ENCODE measurements at places on chromosomes 3 and 15.

DNA sequence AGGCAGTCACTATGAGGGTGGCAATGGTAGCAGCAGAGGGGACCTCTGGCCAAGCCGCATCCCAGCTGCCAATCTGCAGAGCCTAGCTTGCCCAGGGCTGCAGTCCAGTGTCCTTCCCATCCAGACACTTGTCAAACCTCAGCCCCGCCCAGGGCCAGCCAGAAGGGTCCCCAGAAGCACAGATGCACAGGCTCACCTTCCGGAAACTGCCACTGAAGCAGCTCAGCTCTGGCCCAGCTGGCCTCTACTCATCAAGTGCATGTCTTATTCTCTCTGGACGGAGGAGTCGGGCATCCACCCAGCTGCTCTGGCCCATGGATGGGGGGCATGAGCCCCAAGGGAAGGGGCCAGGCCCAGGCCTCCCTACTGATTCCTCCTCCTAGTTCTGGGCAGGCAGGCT lies 69.2 kb downstream of the DNAJB8 start:
- DNase-seq, result no peak

GRCh38 chr15:39695793-39696192 lies 86.8 kb downstream of the FSIP1 start:
- no peak for DNase-seq

DNA sequence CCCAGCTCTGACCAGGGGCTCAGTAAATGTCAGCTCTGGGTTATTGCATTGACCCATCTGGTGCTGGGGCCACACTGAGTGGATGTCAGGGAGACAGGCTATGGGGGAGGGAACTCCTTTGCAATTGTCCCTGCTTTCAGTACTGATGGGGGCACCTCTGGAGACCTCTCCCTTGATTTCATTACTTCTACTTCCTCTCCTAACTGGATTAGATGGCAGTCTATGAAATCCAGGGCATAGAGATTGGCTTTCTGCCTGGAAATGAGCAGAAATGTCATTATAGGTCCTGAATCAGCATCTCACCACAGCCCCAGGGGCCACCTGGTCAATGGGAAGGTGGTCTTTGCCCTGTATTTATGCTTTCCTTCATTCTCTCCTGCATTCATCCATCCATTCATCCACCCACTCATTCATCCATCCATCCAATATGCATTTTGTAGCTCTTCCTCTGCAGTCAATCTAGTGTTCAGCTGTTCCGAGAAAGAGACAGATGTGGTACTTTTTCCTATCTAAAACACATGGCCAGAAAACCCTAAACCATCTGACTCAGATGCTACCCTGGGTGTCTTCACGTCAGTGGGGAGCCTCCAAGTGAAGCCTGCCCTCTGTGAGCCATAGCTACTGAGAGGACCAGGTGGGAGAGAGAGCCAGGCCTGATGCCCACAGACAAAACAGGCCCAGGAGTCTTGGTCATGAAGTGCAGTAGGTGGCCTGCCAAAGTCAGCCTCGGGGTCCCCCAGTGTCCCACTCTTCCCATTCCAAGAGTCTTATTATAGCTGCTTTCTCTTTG lies 57.1 kb downstream of the CCDC33 start:
- no peak for DNase-seq

GRCh38 chr15:48614051-48614450 lies 31.5 kb downstream of the FBN1 start:
- DNase-seq, result no peak

DNA sequence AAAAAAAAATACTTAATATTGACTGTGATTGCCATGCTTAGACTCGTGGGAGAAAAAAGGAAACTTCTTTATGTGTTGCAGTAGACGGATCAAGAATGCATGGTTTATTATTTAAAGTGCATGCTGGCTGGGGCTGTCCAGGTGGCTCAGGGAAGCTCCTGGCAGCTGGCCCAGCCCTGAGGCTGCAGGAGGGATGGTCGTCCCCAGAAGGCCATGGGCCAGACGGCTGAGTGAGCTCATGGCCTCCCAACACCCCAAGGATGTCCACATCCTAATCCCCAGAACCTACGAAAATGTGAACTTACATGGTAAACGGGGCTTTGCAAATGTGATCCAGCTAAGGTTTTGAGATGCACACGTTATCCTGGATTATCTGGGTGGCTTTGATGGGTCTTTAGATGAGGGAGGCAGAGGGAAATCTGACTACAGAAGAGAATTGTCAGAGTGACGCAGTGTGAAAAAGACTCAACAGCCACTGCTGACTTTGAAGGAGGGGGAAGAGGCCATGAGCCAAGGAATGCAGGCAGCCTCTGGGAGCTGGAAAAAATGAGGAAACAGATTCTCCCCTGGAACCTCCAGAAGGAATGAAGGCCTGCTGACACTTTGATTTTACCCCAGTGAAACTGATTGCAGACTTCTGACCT lies 29.8 kb downstream of the ADAMTS17 start:
- DNase-seq, result no peak

DNA sequence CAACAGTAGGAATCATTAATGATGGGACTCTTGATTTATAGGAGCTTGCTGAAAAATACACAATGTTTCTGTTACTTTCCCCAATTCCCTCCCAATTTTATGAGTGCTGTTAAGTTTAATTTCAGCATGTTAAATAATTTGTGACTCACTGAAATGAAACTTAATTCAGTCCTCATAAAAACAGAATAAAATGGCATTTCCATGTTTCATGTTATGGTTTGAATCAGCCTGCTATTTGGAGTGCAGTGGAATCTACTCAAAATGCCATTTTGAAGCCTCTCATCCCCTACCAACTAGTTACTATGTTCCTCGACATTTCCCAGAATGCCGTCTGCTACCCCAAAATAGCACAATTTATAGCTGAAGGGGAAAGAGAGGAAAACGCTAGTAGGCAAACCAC lies 237.5 kb downstream of the ADAMTS17 start:
- DNase-seq, result no peak

DNA sequence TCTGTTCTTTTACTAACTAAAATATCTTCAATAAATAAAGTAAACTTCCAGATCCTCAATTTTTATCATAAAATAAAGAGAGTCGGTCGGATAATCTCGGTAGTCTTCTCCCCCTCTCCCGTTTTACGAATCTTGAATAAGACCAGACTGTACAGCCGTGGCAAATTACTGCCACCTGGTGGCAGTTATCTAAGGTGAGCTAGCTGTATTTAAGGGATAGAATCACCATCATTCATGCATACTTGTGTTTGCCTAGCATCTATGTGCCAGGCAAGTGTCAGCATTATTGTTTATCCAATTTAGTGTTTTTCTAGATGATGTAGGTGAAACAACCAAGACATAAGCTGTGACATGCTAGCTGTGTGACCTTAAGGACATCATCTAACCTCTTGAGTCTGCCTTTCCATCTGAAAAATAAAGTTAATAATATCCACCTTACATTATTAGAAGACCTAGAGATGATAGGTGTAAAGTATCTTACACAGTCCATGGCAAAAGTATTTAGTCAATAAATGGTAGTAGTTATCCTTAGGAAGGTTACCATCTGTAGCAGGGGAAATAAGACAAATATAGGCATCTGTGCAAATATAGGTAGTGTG lies 21.3 kb downstream of the DUT start:
- DNase-seq, result peak; percentile 63

DNA sequence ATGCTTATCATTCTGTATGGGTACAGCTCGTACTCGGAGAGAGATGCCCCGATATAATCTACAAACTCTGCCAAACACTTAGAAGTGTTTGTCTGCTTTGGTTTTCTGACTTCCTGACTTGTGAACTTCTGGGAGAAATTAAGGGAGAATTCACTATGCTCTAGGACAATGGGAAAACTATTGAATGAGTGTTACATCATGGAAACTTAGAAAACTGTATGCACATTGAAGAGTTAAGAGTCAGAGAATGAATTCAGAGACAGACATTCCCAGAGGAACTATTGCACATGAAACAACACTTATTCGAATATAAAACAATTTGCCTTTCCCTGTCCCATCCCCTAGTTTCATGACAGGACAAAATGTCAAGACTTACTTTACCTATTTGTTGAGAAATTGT lies 57.8 kb downstream of the DTWD1 start:
- no peak for DNase-seq

- DNase-seq, result peak; percentile 40
These were observed 32.3 kb downstream of the C3orf62 start for GRCh38 chr3:49244581-49245205.

- DNase-seq, result no peak
These were observed 40.1 kb downstream of the ANAPC13 start for GRCh38 chr3:134445636-134446035.

GRCh38 chr3:111732252-111732879 lies 126.7 kb upstream of the PHLDB2 start:
- no peak for DNase-seq

DNA sequence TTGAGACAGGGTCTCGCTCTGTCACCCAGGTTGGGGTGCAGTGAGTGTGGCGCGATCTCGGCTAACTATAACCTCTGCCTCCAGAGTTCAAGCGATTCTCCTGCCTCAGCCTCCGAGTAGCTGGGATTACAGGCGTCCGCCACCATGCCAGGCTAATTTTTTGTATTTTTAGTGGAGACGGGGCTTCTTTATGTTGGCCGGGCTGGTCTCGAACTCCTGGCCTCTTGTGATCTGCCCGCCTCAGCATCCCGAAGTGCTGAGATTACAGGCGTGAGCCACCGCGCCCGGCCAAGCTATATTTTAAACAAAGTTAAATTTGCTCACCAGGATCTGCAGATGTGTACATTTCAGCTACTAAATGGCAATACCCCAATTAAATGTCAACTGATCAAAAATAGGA lies 1.1 kb upstream of the C3orf38 start:
- DNase-seq, result no peak

GRCh38 chr3:159798951-159799350 lies 189.7 kb upstream of the IL12A start:
- peak; percentile 22 for DNase-seq

DNA sequence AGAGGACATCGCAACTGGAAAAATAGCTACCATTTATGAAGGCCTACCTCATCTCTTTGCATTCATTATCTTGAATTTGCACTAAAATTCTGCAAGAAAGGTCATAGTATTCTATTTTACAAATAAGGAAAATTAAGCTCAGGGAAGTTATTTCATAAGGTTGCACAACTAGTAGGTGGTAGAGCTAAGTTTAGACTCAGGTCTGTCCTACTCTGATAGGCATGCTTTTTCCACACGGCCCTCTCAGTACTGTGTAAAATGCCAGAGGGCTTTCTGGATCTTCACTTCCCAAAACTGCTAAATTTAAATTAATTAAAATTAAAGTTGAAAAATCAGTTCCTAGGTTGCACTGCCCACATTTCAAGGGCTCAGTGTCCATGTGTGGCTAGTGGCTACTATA lies 18.3 kb downstream of the MAP2K1 start:
- no peak for DNase-seq

- DNase-seq, result peak; percentile 6
These were observed 4.9 kb downstream of the CADPS start for GRCh38 chr3:62870321-62870720.

All from SW480 (cell line).